Renal cortical epithelial cell (primary cell): ENCODE measurements at places on chromosomes 7 and 10. TPM values are rescaled to one million over a fixed set of nuclear protein-coding genes. Genes with fewer than 3 reads are reported as not detected.

The STN1 gene
- total RNA-seq: 27.7 and 36.8 TPM in 2 replicates

DNA sequence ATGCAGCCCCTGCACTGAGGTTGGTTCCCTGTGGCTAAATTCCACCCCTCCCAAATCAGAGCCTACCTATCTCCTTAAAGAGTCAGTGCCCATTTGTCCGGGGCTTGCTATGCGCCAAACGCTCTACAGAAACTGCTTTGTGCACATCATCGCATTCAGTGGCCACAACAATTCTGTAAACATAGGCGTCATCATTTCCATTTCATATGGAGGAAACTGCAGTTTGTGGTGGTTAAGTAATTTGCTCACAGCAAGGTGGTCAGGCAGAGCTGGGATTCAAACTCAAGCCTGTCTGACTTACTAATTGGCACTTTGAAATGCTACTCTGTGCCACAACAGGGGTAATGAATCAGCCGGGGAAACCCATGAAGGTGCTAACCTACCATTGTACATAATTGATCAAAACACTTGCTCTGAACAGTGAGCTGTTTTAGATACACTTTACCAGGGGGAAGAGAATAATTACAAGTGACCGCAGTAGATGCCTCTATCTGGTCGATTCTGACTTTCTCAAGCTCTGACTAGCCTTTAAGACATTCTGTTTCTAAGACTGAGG lies 775.5 kb downstream of the LRMDA start:
- peak; percentile 25 for DNase-seq

- DNase-seq: no peak
These were observed 150.5 kb downstream of the THSD7A start for GRCh38 chr7:11681461-11681860.

GRCh38 chr10:86868353-86868752 lies 89.1 kb downstream of the MMRN2 start:
- DNase-seq: peak; percentile 62

GRCh38 chr10:26621889-26622711 lies 75.4 kb upstream of the PDSS1 start:
- peak; percentile 60 for DNase-seq
